Calu3 (cell line): ENCODE measurements at places on chromosomes 11 and 22. TPM values are rescaled to one million over a fixed set of nuclear protein-coding genes. Genes with fewer than 3 reads are reported as not detected.

NAALAD2 gene
- total RNA-seq, result 0.22 and 0.38 TPM in 2 replicates

ILK gene
- total RNA-seq, result 85.7 and 87.0 TPM in 2 replicates

RFPL3 gene
- total RNA-seq, result not detected in 2 replicates

MMP12 gene
- total RNA-seq, result not detected in 2 replicates

OR8D4 gene
- total RNA-seq, result not detected in 2 replicates

POTEH gene
- not detected in 2 replicates for total RNA-seq

SCN4B gene
- total RNA-seq, result not detected in 2 replicates

HBE1 gene
- total RNA-seq, result not detected in 2 replicates

DNA sequence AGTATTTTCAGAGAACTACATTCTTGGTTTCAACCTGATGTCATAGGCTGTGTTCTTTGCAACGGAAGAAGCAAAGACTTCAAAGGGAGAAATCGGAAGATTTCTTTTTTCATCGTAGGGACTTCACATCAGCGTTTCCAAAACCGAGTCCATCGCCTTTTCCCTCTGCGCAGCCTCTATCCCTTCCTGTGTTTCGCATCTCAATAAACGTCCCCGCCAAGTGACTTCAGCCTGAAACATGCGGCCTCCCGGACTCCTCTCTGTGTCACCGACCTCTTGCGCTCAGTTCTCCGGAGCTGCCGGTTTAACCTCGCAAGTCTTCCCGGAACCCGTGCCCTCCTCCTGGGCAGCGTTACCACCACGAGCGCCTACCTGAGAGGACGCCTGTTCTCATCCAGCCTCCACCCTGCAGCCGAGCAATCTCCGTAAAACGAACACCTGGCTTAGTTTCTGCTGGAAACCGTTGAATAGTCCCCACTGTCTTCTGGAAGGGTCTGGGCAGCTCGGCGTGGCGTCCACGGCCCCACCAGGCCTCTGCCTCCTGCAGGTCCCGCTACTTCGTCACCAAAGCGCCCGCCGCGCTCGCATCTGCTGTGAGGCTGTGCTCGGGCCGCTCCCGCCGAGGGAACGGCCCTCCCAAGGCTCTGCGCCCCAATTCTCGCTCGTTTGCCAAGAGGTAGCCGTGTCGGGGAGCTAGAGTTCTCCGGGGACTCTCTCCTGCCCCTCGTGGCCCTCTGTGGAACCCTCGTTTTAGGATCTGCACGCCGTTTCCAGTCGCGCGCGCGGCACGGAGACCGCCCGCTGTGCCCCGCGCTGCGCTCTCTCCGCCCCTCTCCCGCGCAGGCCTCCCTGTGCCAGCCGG is at the start of gene GLB1L3:
Gene GLB1L3 (plus strand): TSS at position 846 of the 862 bp plus-strand sequence. CDS start 362 bp downstream, outside the sequence.
- DNase-seq, result no peak

DNA sequence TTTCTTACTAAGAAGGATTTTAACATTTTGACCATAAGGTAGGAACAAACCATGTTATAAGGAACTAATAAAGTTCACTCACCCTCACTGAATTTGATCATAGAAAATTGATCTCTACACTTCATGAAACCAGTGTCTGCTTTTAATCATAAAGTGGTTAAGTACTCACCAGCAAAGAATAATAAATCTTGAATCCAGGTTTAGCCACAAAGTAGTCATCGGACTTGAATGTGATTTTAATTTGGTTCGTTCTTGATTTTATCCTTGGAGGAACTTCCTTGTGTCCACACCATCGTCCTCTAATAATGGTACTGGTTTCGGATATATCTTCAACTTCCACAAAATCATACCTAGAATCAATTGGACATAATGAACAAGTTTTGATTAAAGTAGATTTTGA is 40.5 kb upstream of the DDI1 start:
- no peak for DNase-seq

- peak; percentile 86 for DNase-seq
These were observed 3.4 kb downstream of the CCND1 start for GRCh38 chr11:69644071-69644961.

DNA sequence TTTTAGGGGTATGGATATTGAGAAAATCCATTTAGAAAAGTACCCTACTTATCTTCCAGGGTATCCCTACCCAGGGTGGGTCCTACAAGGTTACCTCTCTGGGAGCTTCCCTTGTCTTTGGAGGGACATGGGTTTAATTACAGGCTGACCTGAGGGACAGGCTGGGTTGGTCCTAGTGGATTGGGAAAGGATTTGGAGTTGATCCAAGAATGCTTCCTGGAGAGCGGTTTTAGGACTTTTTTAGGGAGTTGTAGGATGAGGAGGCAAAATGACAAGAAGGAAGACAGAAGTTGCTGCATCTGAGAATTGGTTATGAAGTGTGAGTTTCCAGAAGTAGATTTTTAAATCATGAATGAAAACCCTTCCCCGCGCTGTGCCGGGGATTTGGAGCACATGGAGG is 61.8 kb upstream of the CRTAM start:
- DNase-seq, result no peak

GRCh38 chr11:92642177-92642931 is 327.1 kb upstream of the MTNR1B start:
- DNase-seq, result no peak

DNA sequence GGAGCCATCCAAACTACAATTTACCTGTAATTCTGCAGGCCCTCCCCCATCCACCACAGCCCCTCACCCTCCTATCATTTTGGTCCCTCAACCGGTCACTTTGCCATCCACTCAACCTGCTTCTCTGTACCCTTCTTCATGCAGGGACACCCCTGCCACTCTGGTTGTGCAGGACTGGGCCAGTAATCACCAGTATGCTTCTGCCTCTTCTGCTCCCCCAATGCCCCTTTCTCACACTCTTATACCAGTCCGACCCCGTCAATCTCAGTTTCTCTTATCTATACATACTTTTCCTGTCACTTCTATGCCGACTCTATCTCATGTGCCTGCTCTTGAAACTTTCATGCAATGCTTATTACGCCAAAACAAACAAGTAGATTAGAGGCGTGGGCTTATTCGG is 5.1 kb upstream of the COMT start:
- DNase-seq, result no peak

DNA sequence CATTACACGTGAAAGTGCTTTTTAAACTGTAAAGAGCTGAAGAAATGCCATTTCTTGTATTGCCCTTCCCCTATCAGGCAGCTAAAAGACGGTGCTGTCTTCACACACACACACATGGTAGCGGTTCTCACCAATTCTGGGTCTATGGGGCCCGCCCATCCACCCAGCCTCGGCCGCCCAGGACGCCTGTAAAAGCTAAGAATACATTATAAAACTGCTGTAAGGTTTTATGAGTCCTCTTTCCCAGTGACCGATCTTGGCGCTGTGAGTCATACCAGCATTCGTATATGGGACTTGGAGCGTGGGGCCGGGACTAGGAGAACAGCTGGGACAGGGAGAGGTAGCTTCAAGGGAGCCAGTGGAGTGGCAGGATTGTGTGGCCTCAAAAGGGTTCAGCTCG is 149.7 kb upstream of the CADM1 start:
- DNase-seq, result no peak

DNA sequence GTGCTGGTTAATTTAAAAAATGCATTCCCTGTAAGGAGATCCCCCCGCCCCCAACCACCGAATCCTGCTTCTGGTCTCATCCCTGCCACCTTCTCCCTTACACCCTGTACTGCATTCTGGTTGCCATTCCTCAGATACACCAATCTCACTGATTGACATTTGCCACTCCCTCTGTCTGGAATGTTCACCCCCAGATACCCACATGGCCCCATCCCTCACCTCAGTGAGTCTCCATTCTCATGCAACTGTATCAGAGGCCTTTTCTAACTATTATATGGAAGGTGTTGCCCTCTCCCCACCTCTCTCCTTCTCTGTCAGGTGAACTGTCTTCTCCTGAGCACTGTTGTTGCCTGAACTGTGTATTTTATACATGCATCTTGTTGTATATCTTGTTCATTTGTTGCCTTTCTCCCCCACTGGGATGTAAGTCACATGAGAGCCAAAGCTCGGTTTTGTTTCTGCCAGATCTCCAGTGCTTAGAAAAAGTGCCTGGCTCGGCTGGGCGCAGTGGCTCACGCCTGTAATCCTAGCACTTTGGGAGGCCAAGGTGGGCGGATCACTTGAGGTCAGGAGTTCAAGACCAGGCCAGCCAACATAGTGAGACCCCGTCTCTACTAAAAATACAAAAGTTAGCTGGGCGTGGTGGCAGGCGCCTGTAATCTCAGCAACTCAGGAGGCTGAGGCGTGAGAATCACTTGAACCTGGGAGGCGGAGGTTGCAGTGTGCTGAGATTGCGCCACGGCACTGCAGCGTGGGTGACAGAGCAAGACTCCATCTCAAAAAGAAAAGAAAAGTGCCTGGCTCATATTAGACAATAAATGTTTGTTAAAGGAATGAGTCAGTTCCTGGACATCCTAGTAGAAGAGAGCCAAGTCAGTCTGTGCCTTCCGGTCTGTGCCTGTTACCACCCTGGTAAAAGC is 61.0 kb downstream of the TNRC6B start:
- DNase-seq, result peak; percentile 51

- no peak for DNase-seq
These were observed 94.8 kb downstream of the KCNQ1 start for GRCh38 chr11:2539371-2540222.

- DNase-seq, result peak; percentile 68
These were observed at the start of gene KDELR3 for GRCh38 chr22:38467904-38468442. TSS of gene KDELR3 (plus strand) at chr22:38468096. CDS start at chr22:38468234, 138 bp downstream.

- no peak for DNase-seq
These were observed 257.8 kb downstream of the ST3GAL4 start for GRCh38 chr11:126613272-126613671.

DNA sequence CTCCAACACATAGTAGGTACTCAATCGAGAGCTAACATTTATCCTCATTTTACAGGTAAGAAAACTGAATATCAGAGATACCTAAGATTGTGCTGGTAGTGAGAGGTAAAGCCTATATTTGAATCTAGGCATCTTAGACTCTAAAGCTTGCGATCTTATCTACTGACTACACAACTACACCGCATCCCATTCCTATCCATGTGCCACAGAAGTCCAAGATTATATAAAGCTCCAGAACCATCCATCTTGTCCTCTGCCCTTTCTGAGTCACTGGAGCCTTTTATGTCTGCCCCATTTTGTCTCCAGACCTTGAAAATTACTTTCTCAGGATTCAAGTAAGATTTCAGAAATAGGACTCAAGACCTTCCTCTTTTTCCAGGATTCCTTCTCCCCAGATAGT is 84.4 kb downstream of the OR5AK2 start:
- no peak for DNase-seq

DNA sequence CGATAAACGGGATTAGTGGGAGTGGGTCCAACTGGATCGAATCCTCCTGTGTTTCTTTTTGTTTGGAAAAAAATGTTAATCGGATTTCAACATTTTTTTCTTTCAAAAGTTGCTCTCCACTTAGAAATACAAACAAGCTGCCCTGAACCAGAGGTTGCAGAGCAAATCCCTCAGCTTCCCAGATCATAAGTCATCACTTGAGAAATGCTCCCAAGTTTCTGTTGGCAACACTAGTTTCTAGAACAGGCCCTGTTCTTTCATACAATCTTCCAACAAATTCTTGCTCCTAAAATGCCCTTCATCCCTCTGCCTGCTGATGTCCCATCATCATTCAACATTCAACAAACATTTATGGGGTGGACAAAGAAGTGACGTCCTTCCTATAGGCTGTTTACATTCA is 1.3 kb upstream of the MLC1 start:
- DNase-seq, result no peak

- DNase-seq, result no peak
These were observed 447.8 kb upstream of the CNTN5 start for GRCh38 chr11:98572941-98573340.
